ENCODE measurements at places on chromosomes 2 and 18.

GRCh38 chr2:161434118-161434517 lies 18.0 kb downstream of the TBR1 start:
- peaks cover 7% of the 10 kb centered on the region for H3K27me3 ChIP-seq
- H3K4me1 ChIP-seq: no peaks in the 10 kb centered on the region
- H3K27ac ChIP-seq: no peak overlapping the region
- no peaks in the 10 kb centered on the region for H3K36me3 ChIP-seq

GRCh38 chr18:50797142-50797541 lies 22.7 kb downstream of the MRO start:
- no peaks in the 10 kb centered on the region for H3K4me1 ChIP-seq
- no peak overlapping the region for H3K27ac ChIP-seq
- H3K4me3 ChIP-seq: no peak overlapping the region
- no peaks in the 10 kb centered on the region for H3K36me3 ChIP-seq
- no peak for DNase-seq

DNA sequence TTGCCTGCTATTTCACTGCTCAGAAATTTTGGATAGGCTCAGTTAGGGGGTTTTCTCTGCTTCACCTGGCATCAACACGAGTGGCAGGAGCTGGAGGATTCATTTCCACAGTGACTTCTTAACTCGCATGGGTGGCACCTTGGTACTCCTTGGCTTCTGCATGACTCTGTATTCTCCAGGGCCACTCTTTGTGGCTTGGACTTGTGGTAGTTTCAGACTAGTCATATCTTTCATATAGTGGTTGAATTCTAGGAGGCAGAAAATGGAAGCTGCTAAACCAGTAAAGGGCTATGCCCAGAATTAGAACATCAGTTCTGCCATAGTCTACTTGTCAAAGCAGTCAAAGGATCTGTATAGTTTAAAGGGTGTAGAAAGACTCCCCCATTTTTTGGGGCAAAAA lies 6.8 kb downstream of the MAIP1 start:
- H3K27ac ChIP-seq: no peak overlapping the region
- no peak for DNase-seq
- H3K4me3 ChIP-seq: no peak overlapping the region
- no peaks in the 10 kb centered on the region for H3K36me3 ChIP-seq
- H3K4me1 ChIP-seq: peaks cover 2% of the 10 kb centered on the region

DNA sequence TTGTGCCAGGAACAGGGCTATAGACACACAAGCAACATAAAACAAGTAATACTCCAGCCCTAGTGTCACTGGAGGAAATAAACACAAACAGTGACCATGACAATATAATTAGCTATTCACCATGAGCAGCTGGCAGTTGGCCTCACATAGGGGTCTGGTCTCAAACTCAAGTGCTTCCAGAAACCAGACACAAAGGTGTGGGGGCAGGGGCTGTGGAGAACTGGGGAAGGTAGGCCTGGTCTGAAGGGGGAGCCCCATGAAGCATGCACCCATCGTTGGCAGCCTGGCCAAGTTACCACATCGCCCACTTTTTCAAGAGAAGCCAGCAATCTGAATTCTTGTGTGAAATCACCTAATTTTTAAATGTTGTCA lies 49.5 kb upstream of the SP3 start:
- H3K4me3 ChIP-seq: no peak overlapping the region
- no peak for DNase-seq
- H3K4me1 ChIP-seq: peaks cover 24% of the 10 kb centered on the region
- H3K27me3 ChIP-seq: no peaks in the 10 kb centered on the region

GRCh38 chr2:122758967-122759366 lies 1003.5 kb downstream of the TSN start:
- H3K27me3 ChIP-seq: peaks cover 2% of the 10 kb centered on the region
- no peak overlapping the region for H3K27ac ChIP-seq
- H3K36me3 ChIP-seq: no peaks in the 10 kb centered on the region
- H3K4me1 ChIP-seq: no peaks in the 10 kb centered on the region
- no peak overlapping the region for H3K4me3 ChIP-seq

DNA sequence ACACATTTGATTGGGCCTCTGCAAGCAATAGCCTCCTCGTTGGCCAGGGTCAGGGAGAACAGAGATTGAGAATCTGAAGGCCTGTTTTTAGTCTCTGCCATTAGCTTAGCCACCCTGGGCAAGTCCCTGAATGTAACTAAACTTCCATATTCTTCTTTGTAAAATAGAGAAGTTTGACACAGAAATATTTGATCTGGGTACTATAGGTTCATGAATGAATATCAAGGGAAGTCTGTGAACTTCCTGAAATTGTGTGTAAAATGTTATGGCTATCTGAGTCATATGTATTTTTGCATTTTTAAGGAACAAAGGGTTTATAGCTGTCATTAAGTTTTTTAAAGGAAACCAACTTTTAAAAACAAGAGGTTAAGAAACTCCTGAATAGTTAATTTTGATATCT lies 23.2 kb downstream of the RND3 start:
- H3K27me3 ChIP-seq: peaks cover 1% of the 10 kb centered on the region
- H3K4me1 ChIP-seq: no peaks in the 10 kb centered on the region
- no peak for DNase-seq
- no peak overlapping the region for H3K4me3 ChIP-seq
- H3K36me3 ChIP-seq: no peaks in the 10 kb centered on the region

DNA sequence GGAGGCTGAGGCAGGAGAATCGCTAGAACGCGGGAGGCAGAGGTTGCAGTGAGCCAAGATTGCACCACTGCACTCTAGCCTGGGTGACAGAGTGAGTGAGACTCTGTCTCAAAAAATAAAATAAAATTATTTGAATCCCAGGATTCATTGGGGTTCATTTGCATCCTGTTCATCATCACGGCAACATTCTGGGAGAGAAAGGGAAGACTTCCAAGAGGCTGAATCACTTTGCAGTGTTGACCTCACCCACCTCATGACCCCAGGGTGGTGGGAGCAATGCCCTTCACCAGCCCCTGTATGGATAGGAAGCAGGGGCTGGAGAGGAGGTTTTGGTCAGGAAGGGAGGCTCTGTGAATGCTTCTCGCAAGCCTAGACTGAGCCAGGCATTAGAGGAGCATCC lies 195.6 kb downstream of the CTIF start:
- H3K27me3 ChIP-seq: peaks cover 14% of the 10 kb centered on the region
- peaks cover 28% of the 10 kb centered on the region for H3K4me1 ChIP-seq
- H3K36me3 ChIP-seq: peaks cover 10% of the 10 kb centered on the region
- no peak overlapping the region for H3K4me3 ChIP-seq

DNA sequence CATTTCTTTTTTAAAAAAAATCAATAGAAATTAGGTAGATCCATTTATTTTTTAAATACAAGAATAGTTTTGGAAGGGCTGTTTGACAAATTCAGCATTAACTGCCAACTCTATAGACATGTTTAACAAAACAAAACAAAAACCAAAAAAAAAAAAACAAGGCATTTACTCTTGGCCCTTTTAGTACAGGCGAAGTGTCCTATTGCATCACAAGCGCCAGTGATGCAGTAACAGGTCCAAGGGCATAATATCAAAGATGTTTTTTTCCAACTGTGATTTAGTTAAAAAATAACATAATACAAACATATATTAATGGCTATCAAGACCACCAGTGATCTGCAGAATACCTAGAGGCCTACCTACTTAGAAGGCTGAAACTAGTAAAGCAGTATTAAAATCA lies 55.3 kb downstream of the XDH start:
- DNase-seq: no peak
- H3K27ac ChIP-seq: no peak overlapping the region
- no peaks in the 10 kb centered on the region for H3K4me1 ChIP-seq
- no peak overlapping the region for H3K4me3 ChIP-seq
- H3K27me3 ChIP-seq: no peaks in the 10 kb centered on the region
- H3K36me3 ChIP-seq: no peaks in the 10 kb centered on the region

GRCh38 chr18:57630754-57631595 lies 9.3 kb upstream of the NARS1 start:
- peak overlapping the region; percentile 92 for H3K4me3 ChIP-seq
- peaks cover 3% of the 10 kb centered on the region for H3K27me3 ChIP-seq
- DNase-seq: no peak
- peaks cover 5% of the 10 kb centered on the region for H3K36me3 ChIP-seq
